Effector memory CD8-positive, alpha-beta T cell (primary cell): ENCODE measurements at places on chromosomes 1 and 21.

- no peak for DNase-seq
These were observed 4.0 kb downstream of the BARHL2 start for GRCh38 chr1:90712915-90713730.

- no peak for DNase-seq
These were observed 251.2 kb upstream of the POU3F1 start for GRCh38 chr1:38297842-38298241.

DNA sequence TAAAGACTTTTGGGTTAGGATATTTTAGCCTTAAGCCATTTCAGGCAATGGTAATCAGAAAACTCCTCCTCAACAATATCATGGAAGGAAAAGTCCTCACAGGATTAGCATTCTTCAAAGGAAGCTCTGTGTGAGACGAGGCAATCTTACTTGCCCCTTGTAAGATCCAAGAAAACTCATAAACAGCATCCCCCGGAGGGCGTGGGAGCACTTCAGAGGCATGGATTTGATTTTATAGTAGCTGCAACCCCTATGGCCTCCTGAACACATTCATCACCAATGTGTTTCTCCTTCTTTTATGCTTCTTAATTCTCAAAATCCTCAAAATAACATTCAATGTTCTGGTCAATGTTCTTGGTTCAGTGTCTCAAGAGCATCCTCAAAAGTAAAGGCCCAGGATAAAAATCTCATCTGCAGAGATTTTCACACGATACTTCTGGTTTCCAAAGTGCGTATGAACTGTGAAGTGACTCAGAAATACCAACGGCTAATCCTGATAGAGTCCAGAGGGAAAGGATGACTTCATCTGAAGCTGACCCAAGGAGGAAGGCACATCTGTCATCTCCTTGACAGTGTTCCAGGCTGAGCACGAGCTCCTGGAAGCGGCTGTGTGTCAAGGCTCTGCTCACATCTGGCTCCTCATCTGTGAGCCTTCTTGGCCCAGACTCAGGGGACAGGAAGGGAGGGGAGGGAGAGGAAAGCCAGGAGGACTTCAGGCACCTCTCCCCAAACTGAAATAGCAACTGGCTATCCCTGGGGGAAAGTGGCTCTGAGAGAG lies 49.3 kb upstream of the PSEN2 start:
- no peak for DNase-seq

- no peak for DNase-seq
These were observed 24.1 kb downstream of the FAM163A start for GRCh38 chr1:179767177-179767581.

DNA sequence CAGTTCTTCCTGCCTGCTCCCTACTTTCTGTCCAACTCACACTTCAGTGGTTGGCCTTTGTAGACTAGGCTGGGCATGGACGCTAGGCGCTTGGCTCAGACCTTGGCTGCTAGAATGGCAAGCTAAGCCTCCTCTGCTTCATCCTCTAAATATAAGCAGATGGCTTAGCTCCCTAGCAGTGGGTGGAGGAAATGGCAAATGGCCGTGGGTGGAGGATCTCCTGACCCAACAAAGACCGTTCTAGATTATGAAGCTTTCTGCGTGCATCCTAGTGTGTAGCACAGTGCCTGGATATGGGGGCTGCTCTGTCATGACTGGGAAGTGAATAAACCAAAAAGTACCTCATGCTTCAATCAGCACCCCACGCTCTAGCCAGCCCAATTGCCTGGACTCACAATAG lies 10.4 kb upstream of the ETV3L start:
- no peak for DNase-seq

DNA sequence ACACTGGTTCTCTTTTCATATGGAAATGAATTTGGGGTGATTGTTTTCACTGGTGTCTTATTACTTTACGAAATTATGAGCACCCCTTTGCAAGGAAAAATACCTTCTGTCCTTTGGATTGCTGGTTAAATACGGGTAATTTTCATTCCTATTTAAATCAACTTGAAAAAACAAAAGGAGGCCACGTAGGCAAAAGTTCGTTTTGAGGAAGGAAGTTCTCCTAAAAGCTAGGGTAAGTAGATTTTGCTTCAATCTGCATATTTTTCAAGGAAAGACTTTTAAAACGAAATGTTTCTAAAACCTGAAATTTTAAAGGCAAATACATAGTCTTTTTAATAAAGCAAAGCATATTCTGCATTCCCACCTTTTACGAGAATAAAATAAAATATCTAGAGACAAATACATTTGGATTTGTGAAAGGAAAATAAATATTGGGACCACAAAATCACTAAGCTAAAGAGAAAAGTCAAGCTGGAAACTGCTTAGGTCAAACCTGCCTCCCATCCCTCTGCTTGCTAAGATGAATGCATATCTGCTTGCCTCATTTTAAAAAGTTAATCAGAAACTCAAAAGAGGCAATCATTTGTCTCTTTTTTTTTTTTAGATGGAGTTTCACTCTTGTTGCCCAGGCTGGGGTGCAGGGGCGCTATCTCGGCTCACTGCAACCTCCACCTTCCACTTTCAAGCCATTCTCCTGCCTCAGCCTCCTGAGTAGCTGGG lies 70.9 kb upstream of the ETS2 start:
- DNase-seq, result no peak

GRCh38 chr1:63828322-63829044 lies 54.7 kb downstream of the ROR1 start:
- no peak for DNase-seq

GRCh38 chr1:113198806-113199205 lies 125.8 kb downstream of the LRIG2 start:
- no peak for DNase-seq

DNA sequence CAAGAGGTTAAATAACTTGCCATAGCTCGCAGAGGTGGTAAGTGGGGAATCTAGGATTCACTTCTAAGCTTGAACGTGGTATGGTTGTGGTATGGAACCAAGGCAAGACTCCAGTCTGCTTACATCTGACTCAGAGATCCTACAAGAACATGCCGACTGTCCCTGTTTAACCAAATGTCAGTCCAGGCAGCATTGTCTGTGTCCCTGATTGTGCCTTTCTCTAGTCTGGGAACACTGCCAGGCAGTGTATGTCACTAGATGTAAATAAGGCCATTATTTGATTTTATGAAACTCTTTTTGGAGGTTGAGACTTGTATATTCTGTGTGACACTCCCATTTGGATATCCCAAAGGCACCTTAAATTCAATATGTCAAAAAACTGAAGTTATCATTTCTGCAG lies 96.0 kb downstream of the NOS1AP start:
- no peak for DNase-seq

DNA sequence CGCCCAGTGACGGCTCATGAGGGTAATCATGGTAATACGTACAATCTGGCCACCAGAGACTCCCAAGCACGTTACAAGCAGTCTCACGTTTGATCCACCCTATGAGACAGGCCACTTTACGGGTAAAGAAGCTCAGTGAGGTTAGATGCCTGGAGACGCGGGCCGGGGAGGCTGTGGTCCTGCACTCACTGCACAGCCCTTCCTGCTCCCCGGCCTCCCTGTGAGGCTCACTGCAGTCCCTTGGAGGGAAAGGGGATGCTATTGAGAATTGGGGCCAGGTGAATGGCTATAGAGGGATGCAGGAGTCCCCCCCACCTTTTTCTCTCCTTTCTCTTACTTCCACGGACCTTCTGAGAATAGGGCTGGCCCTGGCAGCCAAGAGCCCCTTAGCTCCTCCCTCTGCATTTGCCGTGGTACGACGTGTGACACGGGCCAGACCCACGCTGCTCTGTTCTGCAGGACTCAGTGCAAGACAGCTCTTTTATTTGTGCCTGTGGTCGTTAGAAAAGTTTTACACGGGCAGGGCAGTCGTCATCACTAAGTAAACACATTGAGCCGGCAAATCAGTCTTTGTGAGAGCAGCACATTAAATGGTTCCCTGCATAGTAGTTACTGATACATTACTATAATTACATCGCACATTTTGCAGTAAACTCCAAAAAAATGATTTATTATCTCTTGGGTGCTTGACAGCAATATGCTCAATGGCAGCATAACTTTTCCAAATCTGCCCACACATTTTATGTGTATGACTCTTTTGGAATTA lies 18.8 kb downstream of the KIF26B start:
- no peak for DNase-seq

- DNase-seq, result no peak
These were observed 195.7 kb upstream of the PTBP2 start for GRCh38 chr1:96525657-96526557.

GRCh38 chr1:215226757-215227156 lies 144.2 kb downstream of the KCNK2 start:
- DNase-seq, result no peak

- no peak for DNase-seq
These were observed 48.6 kb upstream of the LMO4 start for GRCh38 chr1:87279966-87280535.

GRCh38 chr1:148166558-148167492 lies 14.7 kb upstream of the NBPF11 start:
- DNase-seq, result no peak
